Omental fat pad (tissue), 4 donors: ENCODE measurements at places on chromosomes 5 and 9.

GRCh38 chr9:114496011-114496410 lies 9.3 kb downstream of the WHRN start:
- no peak for DNase-seq

DNA sequence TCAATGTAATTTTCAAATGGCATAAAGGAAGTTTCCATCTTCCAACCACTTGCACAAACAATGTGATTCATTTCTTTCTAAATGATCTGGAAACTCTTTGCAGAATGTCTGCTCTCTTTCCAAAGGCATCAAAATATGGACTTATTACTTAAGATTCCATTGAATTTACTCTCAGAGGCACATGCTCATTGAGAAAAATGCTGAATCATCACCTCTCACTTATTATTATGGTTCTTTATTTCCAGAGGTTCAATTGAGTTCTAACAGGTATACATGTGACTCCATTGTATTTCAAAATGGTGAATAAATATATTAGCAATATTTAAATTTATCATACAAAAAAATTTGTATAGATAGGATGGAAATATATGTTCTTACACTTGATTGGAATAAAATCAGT lies 1140.6 kb downstream of the EFNA5 start:
- DNase-seq: no peak

GRCh38 chr5:178304761-178305645 lies 72.4 kb upstream of the PHYKPL start:
- no peak for DNase-seq

- DNase-seq: peak; percentile 55
Measured at GRCh38 chr9:121267689-121268597, at the start of gene GSN. Gene GSN (plus strand): TSS chr9:121268162. CDS start chr9:121301972, 33,810 bp downstream.

- DNase-seq: no peak
Measured at GRCh38 chr9:15182730-15183129, 124.3 kb downstream of the TTC39B start.

DNA sequence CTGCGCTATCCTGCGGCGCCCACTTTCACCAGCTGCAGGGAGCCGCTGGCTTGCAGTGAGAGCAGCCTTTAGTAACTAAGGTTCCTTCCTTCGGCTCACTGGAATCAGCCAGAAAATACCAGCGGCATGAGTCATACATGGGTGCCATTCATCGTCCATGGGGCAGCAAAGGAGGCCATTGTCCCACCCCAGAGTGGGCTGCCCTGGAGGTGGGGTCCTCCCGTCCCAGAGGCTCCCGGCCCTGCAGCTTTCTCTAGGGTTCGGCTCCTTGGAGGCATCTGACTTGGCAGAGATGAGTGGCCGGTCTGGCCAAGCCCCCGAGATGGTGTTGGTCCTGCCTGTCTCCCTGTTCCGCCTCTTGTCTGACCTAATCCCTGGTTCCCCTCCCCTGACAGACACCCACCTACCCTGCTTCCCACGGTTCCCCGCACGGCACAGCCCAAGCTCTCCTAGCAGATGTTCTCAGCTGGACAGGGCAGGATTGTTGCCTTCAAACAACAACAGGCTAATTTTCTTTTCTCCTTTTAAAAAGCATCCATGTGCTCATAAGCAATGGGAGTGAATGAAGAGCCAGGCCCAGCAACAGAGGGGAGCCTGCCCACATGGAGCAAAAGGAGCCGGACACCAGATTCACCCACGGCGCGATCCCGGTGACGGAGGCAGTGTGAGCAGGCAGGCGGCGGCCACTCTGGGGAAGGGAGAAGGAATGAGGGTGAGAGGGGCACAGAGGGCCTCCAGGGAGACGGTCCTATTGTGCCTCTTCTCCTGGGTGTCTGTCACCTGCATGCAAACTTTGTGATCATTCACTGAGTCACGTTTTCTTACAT lies 97.0 kb upstream of the COL5A1 start:
- DNase-seq: no peak

DNA sequence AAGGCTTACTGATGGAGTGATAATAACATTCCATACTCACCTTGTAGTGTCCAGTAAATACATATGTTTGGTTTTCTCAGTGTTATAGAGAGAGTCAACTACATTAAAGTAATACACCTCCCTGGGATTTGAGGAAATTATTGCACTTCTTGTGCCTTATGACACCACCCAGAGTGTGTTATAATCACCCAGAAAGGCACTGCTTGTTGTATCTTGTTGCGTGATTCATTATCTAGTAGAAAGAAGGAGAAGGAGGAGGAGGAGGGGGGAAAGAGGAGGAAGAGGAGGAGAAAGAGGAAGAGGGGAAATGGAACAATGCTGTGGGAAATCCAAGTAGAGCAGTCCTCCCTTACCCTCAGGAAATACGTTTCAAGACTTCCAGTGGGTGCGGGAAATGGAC lies 661.8 kb upstream of the WWC1 start:
- no peak for DNase-seq

GRCh38 chr5:93787598-93787997 lies 46.2 kb upstream of the POU5F2 start:
- DNase-seq: no peak

GRCh38 chr9:136441191-136441680 lies 1.6 kb upstream of the INPP5E start:
- DNase-seq: no peak

GRCh38 chr9:112866662-112867274 lies 23.9 kb downstream of the SLC46A2 start:
- no peak for DNase-seq

DNA sequence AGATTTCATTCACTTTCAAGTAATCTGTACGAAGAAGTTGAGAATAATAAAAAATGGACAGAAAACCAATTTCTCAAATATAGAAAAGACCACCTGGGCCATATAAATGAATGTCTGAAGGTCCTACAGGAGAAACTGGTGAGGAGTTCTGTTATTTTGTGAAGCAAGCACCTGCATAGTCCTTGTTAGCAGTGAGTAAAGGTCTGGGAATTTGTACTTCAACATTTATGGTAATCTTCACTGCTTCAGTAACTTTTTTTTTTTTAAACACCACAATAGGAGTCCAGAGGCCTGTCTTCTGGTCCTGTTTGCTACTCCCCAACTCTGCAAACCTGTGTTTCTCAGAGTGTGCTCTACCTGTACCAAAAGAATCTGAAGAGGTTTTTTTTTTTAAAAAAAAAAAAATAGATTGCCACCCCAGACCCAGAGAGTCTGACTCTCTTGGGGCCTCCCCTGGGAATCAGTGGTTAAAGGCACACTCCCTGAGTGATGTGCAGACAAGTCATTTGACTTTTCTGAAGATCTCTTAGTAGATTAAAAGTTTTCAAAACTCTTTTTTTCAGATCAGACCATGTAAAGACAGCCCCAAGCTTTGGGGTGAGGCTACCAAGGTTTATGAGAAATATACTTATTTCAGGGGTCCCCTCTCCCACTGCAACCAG lies 55.5 kb downstream of the FAM81B start:
- DNase-seq: no peak

DNA sequence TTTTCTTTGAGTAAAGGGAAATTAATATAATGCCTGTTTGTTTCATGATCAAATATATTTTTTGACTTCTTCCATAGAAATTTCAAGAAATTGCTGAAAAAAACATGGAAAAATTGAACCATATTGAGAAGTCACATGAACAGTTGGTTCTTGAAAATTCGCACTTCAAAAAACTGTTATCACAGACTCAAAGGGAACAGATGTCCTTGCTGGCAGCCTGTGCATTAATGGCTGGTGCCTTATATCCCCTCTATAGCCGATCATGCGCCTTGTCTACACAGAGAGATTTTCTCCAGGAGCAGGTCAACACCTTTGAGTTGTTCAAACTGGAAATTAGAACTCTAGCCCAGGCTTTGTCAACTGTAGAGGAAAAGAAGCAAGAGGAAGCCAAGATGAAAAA lies 191.4 kb downstream of the CCDC171 start:
- DNase-seq: no peak

DNA sequence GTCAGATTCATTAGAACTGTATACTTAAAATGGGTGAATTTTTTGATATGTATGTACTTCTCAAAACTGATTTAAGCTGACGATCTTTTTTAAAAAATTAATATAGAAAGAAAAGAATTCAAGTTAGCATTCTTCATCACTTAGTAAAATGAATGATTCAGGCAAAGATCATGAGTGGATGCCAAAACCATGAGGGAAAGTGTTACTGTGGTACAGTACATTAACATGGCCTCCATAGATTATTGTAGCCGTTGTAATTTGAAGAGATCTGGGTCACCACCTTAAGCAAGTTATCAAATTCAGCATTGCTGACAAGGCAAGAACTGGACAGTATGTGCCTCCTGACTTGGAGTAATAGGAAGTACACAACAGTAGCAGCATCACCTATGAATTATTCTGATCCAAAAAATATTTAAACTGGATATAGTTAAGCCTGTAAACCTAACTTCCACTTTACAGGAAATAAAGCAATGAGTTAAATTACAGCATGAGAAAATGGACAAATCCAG lies 29.7 kb downstream of the C9orf85 start:
- no peak for DNase-seq

- no peak for DNase-seq
Measured at GRCh38 chr9:91405343-91406077, 18.1 kb downstream of the NFIL3 start.

DNA sequence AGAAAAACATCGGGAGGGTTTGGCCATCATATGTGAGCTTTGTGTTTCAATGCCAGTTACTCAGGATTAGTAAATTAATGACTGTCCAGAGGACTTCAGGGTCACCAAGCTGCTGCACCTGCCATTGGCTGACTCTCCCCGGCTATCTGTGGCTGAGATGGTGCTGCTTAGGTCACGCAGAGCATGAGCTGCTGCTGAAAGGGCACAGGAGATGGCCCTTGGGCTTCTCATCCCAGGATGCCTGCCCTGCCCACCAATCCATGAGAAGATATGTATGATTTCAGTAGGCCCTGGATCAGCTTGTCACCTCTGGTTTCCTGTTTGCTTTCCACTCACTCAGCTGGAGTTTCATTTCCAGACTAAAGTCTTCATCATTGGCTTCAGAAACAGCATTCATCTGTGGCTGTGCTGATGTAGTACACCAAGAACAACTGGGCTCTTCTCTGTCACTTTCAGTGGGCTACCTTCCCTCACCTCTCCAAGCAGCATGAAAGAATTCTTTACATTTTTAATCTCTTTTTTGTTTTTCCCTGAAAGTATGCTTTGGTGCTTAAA lies 2.4 kb upstream of the CATSPER3 start:
- no peak for DNase-seq

GRCh38 chr5:17891881-17892280 lies 257.6 kb downstream of the TAF11L14 start:
- no peak for DNase-seq

DNA sequence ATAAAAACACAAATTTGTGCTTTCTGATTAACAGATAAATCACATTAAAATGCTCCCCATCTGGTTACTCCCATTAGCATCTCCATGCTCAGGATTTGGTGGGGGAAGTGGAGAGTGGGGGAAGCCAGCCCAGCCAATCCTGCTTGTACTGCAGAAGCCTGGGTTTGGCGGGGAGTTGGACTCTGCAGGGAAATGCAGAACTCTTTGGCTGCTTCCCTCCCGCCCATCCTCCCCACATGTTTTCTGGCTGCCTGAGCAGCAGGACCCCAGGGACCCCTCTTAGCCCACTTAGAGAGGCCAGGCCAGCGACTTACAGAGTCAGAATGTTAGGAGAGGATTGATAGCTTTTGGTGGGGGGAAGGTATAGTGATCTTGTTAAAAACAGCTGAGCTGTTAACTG lies 59.5 kb upstream of the FOXI1 start:
- no peak for DNase-seq

- DNase-seq: no peak
Measured at GRCh38 chr9:76004526-76004925, 114.1 kb downstream of the PCSK5 start.

DNA sequence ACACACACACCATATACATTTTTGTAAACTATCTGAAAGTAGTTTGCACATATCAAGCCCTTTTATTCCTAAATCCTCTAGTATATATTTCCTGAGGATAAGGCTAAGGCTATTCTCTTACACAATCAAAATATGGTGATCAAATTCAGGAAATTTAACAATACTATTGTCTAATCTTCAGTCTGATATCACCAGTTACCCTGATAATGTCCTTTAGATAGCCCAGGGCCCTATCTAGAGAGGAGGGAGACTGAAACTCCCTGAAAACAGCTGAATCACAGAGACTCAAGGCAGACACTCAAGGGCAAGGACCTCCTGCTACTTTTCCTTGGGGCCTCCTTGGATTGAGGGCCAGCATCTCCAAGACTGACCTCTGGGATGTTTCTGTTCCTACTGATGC lies 30.4 kb downstream of the PTTG1 start:
- no peak for DNase-seq

GRCh38 chr5:30765706-30766105 lies 427.8 kb upstream of the CDH6 start:
- no peak for DNase-seq

GRCh38 chr5:91976451-91976850 lies 593.3 kb upstream of the ARRDC3 start:
- no peak for DNase-seq

DNA sequence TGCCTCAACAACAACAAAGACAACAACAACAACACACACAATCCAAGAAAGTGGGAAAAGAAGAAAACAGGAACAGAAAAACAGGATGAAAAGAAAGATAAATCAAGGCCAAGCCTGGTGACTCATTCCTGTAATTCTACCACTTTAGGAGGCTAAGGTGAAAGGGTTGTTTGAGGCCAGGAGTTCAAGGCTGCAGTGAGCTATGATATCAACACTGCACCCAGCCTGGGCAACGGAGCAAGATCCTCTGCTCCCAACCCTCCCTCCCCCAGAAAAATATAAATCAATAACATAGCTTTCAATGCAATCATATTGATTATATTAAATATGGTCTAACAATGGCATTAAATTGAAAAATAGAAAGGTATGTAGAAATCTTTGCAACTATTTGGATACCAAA lies 32.1 kb downstream of the CENPK start:
- no peak for DNase-seq

- DNase-seq: no peak
Measured at GRCh38 chr9:120569556-120569955, 10.4 kb downstream of the CDK5RAP2 start.

DNA sequence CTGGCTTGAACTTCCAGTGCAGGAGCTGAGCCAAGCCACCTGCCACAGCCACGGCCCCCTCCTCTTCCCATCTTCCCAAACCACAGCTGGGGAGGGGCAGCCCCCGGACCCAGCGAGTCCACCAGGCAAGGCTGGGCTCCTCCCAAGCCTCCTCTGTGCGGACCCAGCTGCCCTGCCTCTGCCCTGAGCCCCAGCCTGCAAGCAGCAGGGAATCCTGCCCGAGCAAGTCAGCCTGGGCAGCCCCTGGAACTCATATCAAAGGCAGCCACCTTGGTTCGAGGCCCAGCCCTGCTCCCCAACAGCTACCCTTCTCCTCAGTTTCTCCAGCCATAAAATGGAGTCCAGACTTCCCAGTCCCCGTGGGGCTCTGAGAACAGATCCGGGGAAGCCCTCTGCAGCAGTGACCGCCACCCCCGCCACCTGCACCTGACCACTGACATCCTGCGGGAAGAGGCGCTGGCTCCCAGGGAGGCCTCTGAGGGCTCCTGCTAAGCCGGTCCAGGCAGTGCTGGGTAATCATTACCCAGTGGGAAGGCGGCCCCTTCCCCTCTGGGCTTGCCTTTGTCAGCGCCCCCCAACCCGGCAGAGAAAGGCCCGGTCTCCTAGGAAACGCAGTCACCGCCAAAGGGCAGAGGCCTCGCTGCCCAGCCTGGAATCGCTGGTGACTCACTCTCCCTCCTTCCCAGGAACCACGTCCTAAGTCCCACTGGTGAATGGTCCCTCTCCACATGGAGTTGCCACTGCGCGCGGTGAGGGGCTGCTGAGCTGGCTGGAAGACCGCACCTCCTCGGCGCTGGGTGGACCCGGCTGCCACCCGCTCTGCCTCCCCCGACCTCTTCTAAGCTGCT lies 1.5 kb downstream of the VAV2 start:
- DNase-seq: peak; percentile 31

GRCh38 chr9:18499980-18500379 lies 26.0 kb downstream of the ADAMTSL1 start:
- DNase-seq: no peak

GRCh38 chr9:135173066-135173465 lies 85.6 kb downstream of the OLFM1 start:
- DNase-seq: no peak
